ENCODE measurements at places on chromosomes 16 and 17.

GRCh38 chr17:31078290-31078689, 16.5 kb upstream of the NF1 start:
- DNase-seq: no peak

DNA sequence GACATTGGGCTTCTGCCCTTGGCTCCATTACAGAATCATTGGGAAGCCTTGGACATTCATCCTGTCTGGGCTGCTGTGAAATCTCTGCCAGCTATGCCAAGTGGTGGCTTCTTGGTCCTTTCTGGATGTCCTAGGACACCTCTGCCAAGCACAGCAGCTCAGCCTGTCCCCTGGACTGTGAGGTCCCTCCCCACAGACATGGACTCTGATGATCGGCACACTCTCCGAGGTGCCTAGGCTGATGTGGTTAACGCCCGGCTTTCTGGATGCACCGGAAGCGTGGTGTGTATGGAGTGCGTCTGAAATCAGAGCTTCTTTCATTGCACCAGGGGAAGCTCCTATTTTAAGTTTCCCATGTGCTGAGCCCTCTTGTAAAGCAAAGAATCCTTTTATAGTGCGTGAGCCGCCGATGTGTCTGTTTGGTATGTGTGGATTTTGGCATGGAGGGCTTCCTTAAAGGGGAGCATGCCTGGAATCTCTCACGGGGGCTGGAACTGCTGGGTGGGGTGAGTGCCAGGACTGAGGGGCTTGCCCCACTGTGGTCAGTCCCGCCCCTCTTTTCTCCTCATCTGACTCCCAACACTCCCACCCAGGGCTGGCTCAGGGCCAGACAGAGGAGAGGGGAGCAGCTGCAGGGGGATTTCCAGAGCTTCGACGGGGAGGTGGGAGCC, 7.0 kb upstream of the ARHGAP23 start:
- DNase-seq: no peak

- DNase-seq: no peak
Observed at GRCh38 chr16:83666449-83666848, 141.3 kb upstream of the HSBP1 start.

DNA sequence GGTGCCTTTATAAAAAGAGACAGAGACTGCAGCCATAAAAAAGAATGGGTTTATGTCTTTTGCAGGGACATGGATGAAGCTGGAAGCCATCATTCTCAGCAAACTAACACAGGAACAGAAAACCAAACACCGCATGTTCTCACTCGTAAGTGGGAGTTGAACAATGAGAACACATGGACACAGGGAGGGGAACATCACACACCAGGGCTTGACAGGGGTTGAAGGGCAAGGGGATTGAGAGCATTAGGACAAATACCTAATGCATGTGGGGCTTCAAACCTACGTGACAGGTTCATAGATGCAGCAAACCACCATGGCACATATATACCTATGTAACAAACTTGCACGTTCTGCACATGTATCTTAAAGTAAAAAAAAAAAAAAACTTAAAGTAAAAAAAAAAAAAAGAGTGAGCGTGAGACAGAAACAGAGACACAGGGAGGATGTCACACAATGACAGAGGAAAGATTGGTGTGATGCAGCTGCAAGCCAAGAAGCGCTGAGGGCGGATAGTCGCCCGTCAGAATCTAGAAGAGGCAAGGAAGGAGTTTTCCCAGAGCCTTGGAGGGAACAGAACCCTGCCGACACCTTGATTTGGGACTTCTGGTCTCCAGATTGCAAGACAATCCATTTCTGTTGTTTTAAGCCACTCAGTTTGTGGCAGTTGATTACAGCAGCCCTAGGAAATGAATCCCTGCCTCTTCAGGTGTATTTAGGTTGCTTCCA, 27.4 kb upstream of the TNS4 start:
- DNase-seq: peak; percentile 28

DNA sequence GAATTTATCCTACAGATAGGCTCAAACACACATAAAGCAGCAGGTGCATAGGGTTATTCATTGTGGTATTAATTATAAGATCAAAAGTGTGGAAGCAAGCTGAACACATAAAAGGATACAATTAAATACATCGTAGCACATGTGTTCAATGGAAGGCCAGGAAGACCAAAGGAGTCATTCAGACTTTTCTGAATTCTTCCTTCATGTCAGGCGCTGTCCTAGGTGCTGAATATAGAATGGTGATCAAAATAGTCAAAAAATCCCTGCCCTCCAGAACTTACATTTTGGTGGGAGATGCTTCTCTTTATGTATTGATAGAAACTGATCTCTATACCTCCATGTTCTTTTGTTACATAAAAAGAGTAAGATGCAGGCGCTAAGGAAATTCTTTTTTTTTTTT, 439.0 kb upstream of the ASIC2 start:
- DNase-seq: no peak

GRCh38 chr17:47896672-47897490, 845 bp downstream of the SP2 start:
- no peak for DNase-seq

DNA sequence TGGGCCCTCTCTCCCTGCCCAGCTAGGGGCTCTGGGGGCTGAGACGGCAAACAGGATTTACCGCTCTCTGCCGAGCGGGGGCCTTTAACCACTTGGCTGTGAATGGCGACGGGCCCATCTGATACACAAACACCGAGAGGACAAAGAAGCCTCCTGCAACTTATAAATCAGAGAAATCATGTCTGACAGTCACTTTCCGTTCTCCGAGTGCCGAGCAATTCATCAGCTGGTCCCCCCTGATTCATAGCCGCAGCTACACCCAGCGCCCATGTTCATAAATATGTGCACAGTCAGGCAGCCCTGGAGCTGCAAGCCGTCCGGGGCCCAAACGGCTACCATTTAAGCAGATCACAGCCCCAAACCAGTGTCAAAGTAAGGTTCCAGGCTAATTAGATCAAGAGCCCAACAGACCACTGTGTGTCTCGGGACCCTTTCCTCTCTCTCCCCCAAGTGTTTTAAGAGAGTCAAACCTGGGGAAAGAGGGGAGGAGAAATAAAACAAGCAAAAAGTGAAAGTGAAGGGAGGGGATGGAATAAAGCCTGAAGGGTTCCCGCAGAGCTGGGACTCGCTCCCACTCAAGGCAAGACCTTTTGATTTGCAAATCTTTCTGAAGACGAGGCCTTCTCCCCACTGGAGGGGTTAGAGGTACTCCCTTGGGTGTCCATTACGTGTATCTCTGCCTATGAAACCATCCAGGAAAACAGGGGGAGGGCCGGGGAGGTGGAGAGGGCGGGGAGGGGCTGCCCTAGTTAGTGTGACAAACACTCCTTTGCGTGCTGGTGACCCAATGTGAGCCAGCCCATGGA, 154.7 kb downstream of the C16orf78 start:
- DNase-seq: peak; percentile 37

DNA sequence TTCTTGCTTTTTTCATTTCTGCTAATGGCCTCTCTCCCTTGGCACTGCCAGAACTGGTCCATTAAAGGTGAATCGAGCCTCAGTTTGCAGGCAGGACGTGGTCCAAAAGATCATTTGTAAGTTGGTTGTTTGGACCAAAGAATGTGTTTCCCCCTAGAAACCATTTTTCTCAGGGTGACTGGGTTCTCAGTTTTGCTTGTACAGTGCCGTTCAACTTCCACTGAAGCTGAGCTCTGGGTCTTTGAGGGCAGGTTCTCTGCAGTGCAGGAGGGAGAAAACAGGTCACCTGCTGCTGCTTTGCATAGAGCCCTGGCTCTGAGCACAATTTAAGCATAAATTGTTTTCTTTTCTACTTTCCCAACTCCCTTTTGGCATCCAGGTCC, 9.0 kb upstream of the AMZ2 start:
- DNase-seq: no peak

- DNase-seq: no peak
Observed at GRCh38 chr17:17343160-17343735, 40.1 kb downstream of the NT5M start.

GRCh38 chr17:57662644-57663308, 82.3 kb downstream of the CCDC182 start:
- DNase-seq: peak; percentile 51

- DNase-seq: no peak
Observed at GRCh38 chr17:69046121-69046807, 14.5 kb downstream of the ABCA9 start.

DNA sequence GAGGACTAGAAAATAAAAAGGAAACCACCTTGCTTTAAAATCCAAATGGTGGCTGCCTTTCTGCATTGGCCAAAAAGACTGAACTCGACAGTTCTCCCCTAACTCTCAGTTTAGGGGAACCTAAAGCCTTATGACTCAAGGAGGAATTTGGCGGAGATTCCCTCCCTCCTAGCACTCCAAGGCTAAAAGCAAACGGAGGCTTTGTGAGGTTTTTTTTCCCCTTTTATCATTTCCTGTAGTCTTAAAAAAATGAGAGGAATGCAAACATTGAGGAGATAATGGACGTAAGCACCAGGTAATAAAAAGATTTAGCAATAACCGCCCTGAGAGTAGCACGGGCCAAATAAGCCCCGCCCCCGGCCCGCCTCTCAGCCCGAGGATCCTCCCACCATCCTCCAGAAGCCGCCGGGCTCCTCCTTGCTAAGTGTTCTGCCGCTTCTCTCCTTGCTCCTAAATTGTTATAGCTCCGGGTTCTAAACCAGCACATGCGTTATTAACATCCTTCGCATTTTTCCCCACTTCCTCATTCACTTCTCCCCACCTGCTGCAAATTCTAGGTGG, 5.8 kb upstream of the KIFC3 start:
- peak; percentile 69 for DNase-seq

GRCh38 chr17:79933863-79934652, 94.8 kb upstream of the CBX4 start:
- DNase-seq: no peak

All from activated T-cell treated with anti-CD3 and anti-CD28 coated beads, Interleukin-2, amount 50 U/mL, for 48 hours (primary cell).